ENCODE measurements at places on chromosomes 3 and 15. TPM values are rescaled to one million over a fixed set of nuclear protein-coding genes. Genes with fewer than 3 reads are reported as not detected.

Gene CEMIP
- total RNA-seq = 1.4 TPM

- H3K4me3 ChIP-seq = no peak overlapping the region
- no peaks in the 10 kb centered on the region for H3K27me3 ChIP-seq
- H3K36me3 ChIP-seq = no peaks in the 10 kb centered on the region
- no peak overlapping the region for H3K27ac ChIP-seq
- DNase-seq = no peak
Observed at GRCh38 chr15:32683906-32684584, 33.8 kb upstream of the GREM1 start.

DNA sequence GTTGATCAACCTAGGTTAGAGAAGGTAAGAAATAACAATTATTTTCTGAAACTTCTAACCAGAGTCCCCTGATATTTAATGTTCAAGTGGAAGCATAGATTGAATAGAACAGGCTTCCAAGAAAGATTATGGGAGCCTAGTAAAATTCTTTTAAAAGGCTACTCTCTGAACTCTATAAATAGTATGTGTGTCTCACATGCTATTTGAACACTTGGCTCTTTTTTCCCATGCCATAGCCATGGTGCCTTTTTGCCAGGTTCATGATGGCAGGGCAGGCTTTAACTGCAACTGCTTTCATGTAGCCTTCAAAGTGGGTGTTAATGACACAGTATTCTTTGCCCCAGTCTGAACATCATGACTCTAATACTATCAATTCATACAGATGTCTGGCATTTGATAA, 22.9 kb upstream of the STRIT1 start:
- no peaks in the 10 kb centered on the region for H3K27me3 ChIP-seq
- no peaks in the 10 kb centered on the region for H3K36me3 ChIP-seq
- no peak for DNase-seq

GRCh38 chr3:129662191-129662608, 55.7 kb upstream of the PLXND1 start:
- H3K27me3 ChIP-seq = no peaks in the 10 kb centered on the region
- no peak for DNase-seq
- H3K4me3 ChIP-seq = no peak overlapping the region
- no peak overlapping the region for H3K27ac ChIP-seq
- peaks cover 6% of the 10 kb centered on the region for H3K4me1 ChIP-seq

GRCh38 chr3:134312873-134313846, 61.1 kb downstream of the AMOTL2 start:
- H3K27me3 ChIP-seq = peaks cover 36% of the 10 kb centered on the region
- H3K4me3 ChIP-seq = no peak overlapping the region
- H3K27ac ChIP-seq = peak overlapping the region; percentile 81
- H3K36me3 ChIP-seq = no peaks in the 10 kb centered on the region

GRCh38 chr3:129358772-129359371, 69.6 kb downstream of the EFCAB12 start:
- H3K4me3 ChIP-seq = no peak overlapping the region
- DNase-seq = peak; percentile 29
- no peaks in the 10 kb centered on the region for H3K27me3 ChIP-seq

GRCh38 chr15:34782901-34783300, 12.4 kb downstream of the ACTC1 start:
- H3K27me3 ChIP-seq = peaks cover 11% of the 10 kb centered on the region
- DNase-seq = no peak
- H3K36me3 ChIP-seq = no peaks in the 10 kb centered on the region
- H3K27ac ChIP-seq = no peak overlapping the region
- no peaks in the 10 kb centered on the region for H3K4me1 ChIP-seq
- H3K4me3 ChIP-seq = no peak overlapping the region

DNA sequence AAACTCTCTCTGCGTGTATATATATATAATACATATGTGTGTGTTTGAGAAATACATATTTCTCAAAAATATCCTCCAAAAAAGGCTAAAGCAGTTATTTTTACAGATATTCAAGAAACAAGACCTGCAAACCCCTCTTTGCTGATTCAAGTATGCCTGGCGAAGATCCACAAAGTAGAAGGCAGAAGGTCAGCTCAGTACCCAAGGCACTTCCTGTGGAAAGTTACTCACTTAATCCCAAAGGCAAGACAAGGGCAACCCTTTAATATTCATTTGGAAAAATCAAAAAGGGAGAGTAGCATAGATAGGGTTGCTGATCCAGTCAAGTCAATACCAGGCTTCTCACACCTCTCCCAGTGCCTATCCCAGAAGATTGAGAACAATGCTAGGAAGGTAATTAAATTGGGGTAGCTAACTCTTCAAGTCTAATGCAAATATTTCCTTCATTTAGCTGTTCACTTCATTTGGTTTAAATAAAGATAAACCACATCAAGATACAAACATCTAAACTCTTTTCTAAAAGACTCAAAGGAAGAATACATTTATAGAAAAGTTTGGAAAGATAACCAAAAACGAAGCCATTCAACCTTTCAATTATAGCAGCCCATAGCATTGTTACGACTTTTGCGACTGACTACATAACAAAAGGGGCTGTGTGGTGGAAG, 7.2 kb downstream of the COX17 start:
- H3K27me3 ChIP-seq = no peaks in the 10 kb centered on the region
- peaks cover 22% of the 10 kb centered on the region for H3K4me1 ChIP-seq
- DNase-seq = no peak

DNA sequence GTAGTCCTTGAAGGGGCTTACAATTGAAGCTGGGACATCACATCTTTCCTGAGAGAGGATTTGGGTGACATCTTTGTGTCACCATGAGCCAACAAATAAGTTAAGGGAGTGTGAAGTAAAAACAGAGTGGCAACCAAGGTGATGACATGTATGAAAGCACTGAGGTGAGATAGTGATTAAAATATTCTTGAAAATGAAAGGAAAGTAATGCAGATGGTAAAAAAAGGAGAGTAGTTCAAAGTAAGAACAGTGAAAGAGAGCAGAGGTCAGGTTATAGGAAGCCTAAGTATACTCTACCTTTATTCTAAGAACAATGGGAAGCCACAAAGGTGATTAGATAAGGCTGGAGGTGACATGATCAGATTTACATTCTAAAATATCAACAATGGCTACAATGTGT, 486.1 kb downstream of the DIPK2A start:
- no peak overlapping the region for H3K4me3 ChIP-seq
- H3K36me3 ChIP-seq = no peaks in the 10 kb centered on the region
- H3K27me3 ChIP-seq = no peaks in the 10 kb centered on the region
- H3K27ac ChIP-seq = no peak overlapping the region
- no peak for DNase-seq
- H3K4me1 ChIP-seq = no peaks in the 10 kb centered on the region

Data from spleen (tissue), 13 donors.